Urinary bladder (tissue), 4 donors: ENCODE measurements at places on chromosomes 7 and 10.

DNA sequence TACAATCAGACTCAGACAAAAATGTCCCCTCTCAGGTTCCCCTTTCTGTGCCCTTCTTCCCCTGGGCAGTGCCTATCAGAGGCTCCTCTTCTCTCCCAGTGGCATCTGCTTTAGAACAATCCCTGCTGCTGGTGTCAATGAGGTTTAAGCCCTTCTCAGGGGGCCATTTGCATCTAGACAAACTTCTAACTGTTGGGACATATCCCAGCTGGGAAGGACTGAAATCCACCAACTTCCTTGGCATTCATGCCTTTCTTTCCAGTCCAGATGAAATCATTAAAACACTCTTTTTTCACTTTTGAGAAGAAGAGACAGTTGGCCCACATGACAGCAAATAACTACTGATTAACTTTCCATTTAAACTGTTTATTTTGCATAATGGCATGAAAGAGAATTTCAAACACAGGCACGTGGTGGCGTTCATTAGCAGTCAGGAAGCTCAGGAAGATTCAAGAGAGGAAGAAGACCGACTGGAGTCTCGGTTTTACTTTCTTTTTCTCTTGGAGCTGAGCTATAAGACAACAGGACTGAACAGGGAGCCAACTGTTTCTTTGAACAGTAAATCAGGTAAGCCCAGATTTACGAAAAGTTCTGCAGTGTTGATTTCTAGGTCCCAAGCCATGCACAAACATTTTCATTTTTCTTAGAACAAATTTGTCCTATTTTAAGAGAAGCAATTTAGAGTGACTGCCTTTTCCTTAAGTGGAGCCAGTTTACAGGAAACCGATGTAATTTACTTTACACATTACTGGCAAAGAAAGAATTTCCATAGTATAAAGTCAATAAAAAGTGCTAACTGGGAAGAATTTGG is at the start of gene GIMAP2:
Gene GIMAP2 (plus strand): TSS at position 488 of the 811 bp plus-strand sequence. CDS start 1,354 bp downstream, outside the sequence.
- no peak for DNase-seq

- no peak for DNase-seq
Observed at GRCh38 chr10:94194256-94194655, 168.5 kb downstream of the NOC3L start.

- DNase-seq: no peak
Observed at GRCh38 chr7:7672545-7673239, 32.1 kb downstream of the UMAD1 start.

GRCh38 chr10:49388161-49388560 is 7.7 kb downstream of the DRGX start:
- DNase-seq: no peak

GRCh38 chr7:100407285-100408180 is 21.0 kb downstream of the ZCWPW1 start:
- no peak for DNase-seq

DNA sequence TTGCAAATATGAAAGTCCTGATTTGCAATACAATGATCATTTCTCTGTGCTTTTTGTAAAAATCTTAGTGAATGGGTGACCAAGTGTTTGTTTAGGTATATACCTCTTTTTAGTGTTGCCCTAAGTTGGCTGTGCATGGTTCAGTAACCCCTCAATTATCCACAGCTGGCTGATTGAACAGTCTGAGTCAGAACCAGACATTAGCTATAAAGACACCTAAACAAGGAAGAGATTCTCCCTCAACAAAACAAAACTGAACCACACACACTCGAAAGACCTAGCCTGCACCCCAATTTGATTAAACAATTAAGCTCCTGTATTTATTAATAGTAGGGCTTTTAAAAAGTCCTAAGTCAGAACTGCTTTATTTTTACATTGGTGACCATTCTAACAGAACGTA is 2.8 kb downstream of the RSBN1L start:
- DNase-seq: no peak

- DNase-seq: no peak
Observed at GRCh38 chr10:90326498-90327267, 531.2 kb downstream of the HTR7 start.

GRCh38 chr7:121485467-121486243 is 89.5 kb upstream of the FAM3C start:
- DNase-seq: no peak

GRCh38 chr10:131946321-131946751 is 35.4 kb downstream of the BNIP3 start:
- no peak for DNase-seq

GRCh38 chr7:17951742-17952254 is 11.5 kb upstream of the SNX13 start:
- DNase-seq: no peak
